ENCODE measurements at places on chromosomes 4 and X.
A peak's percentile ranks its signal among the peaks of the same experiment; 100 is the strongest.

DNA sequence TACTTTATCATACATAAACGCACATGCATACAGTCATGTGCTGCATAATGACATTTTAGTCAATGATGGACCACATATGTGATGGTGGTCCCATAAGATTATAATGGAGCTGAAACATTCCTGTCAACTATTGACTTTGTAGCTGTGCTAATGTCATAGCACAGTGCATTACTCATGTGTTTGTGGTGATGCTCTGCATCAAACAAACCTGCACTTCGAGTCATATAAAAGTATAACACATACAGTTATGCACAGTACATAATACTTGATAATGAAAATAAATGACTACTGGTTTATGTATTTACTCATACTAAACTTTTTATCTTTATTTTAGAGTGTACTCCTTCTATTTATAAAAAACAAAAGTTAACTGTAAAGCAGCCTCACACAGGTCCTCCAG is 60.5 kb upstream of the MCUB start:
- peak; percentile 3 for DNase-seq

DNA sequence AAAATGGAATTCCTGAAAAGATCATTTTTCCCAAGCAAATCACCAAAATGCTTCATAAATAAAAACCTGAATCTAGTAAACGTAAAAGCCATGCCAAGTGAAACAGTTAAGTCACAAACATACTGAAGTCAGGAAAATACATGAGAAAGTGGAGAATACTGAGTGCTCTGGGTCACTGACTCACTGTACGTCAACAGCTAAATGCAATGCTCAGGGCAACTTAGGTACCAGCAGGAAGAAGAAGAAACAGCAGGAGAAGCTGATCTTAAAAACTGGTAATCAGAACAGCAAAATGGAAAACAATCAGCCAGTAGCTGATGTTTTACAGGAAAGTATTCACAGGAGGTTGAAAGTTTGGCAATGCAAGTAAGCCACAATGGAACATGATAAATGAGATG is 252.6 kb upstream of the ETNPPL start:
- DNase-seq, result peak; percentile 18

- no peak for DNase-seq
Observed at GRCh38 chrX:11611965-11612364, 53.8 kb downstream of the ARHGAP6 start.

DNA sequence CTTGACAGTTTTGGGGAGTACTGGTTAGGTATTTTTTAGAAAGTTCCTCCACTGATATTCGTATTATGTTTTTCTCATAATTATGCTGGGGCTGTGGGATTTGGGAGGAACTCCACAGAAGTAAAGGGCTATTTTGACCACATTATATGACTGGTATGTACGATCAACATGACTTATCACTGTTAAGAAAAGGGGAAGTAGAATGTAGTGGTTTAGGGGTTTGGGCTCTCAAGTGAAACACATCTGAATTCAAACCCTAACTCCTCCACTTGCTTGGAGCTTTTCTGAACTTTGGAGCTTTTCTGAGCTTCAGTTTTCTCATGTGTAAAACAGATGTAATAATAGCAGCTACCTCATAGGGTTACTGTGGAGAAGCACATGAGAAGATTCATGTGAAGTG is 96.4 kb upstream of the C1GALT1C1 start:
- no peak for DNase-seq

- peak; percentile 56 for DNase-seq
Observed at GRCh38 chr4:38664706-38665401, 855 bp downstream of the KLF3 start.

All from IMR-90 (cell line).